ENCODE measurements at places on chromosomes 6 and 20.

DNA sequence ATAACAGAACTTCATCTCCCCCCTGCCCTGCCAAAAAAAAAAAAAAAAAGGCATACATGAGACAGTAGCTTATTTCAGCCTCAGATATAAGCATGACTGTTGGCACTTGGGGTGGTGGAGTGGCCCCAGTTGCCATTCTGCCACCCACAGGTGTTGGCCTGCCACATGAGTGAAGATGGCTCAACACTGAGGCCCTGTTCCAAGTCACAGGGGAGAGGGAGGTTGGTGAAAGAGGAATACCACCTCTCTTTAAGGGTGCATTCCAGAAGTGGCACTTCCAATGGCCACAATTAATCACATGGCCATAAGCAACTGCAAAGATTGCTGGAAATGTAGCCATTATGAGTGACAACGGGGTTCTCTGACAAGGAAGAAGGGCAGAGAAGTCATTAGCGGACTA, 61.9 kb upstream of the JARID2 start:
- DNase-seq = no peak

DNA sequence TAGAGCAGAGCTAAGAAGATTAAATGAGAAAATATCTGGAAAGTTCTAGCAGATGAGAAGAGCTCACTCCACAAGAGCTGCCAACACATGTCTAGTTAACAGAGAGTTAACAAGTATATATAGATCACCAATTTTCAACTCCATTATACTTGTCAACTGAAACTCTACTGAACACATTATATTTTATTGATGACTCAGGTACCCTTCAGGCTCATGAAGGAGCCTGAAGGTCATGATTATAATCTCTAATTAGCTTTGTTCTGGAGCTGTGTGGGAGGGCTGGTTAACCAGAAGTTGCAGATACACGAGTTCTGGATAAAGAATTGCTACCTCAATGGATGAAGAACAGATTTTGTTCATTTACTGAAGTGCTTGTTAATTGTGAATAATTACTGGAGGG, 42.1 kb upstream of the PTPRT start:
- DNase-seq = no peak

- no peak for DNase-seq
These were observed 15.6 kb upstream of the SHLD1 start for GRCh38 chr20:5734602-5735001.

DNA sequence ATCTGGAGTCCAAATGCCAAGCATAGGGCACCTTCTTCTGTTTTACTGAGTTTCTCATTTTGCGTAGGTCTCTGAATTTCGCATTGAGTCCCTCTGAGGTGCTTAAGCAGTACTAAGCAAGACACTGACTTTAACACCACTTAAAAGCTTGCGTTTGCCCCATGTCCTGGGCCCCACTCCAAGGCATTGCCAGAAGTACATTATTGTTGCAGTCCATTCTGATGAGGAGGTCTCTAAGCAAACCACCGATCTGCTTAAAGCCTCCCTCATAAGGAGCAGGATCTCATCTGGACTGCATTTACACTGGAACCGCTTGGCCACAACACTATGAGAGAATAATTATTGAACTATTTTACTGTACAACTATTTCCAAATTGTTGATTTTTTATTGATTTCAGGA, 16.3 kb downstream of the BMP2 start:
- DNase-seq = no peak

DNA sequence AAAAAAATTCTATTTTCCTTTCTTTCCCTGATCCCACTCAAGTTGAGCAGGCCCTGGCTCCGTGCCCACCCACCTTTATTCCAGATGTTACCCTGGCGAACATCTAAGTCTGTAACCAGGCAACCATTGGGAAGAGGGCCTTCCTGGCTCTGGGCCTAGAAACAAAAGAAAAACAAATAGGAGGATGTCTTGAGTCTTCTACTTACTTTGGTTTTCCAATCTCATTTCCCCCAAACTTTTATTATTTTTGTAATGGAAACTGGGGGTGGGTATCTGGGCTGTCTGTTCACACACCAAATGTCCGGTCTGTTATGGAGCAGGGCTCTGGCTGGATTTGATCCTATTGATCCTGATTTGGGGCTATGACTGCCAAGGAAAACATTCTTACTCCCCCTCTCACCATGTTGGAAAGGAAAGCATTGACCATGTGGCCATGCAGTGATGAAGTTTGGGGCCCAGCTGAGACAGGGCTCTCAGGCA, 744.1 kb downstream of the DHX35 start:
- no peak for DNase-seq

GRCh38 chr6:117195728-117196127, 69.6 kb upstream of the VGLL2 start:
- no peak for DNase-seq

DNA sequence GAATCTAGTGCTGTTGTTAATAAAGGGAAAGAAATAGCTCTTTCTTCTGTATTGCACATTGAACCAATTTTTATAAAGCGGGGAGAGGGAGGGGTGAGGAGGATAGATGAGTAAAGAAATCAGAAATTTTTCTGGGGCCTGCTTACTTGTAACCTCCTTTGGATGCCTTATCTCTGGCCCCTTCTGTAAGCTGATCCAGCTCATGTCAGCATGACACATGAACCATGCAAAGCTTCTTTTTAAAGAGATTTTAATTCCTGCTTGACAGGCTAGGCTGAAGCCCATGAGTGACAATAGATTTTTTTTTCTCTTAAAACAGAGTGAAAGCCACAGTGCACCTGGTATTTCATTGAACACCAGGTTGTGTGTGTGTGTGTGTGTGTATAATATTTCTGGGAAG, 325.3 kb downstream of the PRL start:
- no peak for DNase-seq

DNA sequence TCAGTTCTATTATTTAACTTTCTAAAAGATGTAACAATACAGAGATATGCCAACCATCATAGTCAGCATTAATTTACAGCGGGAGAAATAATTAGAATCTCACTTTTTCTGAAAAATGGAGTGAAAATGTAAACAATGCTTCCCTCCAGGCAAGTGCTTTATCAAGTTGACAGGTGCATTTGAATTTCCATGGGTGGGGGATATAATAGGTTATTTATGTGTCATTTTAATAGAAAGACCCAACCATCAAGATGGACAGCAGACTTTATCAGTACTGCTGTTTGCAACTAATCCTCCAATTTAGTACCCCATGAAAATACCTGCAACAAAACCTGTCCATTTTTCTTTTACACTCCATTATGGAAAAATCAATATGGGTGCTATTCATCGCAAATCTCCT, 780.1 kb downstream of the TFAP2A start:
- no peak for DNase-seq

GRCh38 chr6:3334555-3334954, 75.8 kb downstream of the PSMG4 start:
- DNase-seq = no peak

- DNase-seq = no peak
These were observed 132.3 kb downstream of the ARHGAP18 start for GRCh38 chr6:129577691-129578090.

DNA sequence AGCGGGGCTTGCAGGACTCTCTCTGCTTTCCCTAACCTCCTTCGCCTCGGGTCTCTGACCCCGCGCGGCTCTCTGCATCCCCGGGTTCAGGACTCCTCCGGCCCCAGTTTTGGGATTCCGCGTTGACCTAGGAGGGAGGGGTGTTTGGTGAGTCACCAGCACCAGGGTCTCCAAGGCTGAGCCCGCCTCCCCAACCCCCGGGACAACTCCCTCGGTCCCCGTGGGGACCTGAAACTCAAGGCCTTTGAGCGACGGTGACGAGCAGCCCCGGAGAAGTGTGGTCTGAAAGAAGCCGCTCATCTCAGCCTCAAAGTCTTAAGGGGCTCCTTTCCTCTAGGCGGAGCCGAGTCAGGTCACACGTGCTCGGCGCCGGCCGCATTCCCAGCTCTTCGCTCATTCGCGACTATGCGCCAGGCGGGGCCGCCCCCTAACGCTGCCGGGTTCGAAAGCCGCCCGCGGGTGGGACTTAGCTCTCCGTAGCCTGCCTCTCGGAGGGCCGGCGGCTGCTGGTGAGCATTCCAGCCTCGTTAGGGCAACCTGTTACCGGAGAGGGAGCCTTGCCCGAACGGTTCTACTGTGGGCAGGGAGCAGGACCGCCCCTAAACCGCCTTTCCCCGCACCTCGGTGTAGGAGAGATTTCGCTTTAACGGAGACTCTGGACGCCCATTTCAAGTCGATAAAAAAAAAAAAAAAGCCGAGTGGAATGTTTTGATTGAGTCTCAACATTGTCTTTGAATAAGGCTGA, 3.0 kb upstream of the PRDM13 start:
- no peak for DNase-seq

GRCh38 chr20:3340443-3340842, 67.0 kb downstream of the DNAAF9 start:
- DNase-seq = no peak

- peak; percentile 51 for DNase-seq
These were observed 23.2 kb downstream of the TRERF1 start for GRCh38 chr6:42428326-42429041.

- DNase-seq = peak; percentile 19
These were observed 70.2 kb downstream of the HFE start for GRCh38 chr6:26157251-26158075.

DNA sequence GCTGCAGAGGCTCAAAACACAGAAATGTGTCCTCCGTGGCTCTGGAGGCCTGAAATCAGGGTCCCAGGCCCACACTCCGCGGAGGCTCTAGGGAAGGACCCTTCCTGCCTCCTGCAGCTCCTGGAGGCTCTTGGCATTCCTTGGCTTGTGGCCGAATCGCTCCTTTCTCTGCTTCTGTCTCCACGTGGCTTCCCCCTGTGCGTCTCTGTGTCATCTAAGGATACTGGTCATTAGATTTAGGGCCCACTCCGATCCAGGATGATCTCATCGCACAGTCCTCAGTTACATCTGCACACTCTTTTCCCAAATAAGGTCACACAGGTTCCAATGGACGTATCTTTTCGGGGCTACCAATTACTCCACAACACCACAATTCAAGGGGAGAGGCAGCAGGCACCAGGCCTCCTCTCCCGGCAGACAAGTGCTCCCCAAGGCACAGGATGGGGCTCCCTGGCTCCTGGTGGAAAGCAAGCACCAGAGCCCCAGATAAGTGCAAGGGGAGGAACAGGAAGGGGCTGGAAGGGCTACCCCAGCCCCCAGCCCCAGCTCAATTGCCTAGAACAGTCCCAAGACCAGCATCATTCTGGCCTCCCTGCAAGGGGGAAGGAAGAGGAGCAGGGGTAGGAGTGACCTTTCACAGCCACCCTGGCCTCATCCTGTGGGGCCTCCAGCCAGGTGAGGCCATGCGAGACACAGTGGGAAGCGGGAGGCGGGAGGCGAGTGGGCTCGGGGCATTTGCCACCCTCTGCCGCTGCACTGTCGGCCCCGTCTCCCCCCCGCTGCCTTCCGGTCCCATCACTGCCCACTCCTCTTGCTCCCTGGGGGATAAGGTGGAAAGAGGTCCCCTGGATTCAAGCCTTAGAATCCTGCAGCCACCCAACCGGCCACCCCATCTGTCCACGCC, 16.3 kb downstream of the NTSR1 start:
- DNase-seq = no peak

GRCh38 chr6:5906340-5906670, 100.4 kb downstream of the NRN1 start:
- DNase-seq = no peak

DNA sequence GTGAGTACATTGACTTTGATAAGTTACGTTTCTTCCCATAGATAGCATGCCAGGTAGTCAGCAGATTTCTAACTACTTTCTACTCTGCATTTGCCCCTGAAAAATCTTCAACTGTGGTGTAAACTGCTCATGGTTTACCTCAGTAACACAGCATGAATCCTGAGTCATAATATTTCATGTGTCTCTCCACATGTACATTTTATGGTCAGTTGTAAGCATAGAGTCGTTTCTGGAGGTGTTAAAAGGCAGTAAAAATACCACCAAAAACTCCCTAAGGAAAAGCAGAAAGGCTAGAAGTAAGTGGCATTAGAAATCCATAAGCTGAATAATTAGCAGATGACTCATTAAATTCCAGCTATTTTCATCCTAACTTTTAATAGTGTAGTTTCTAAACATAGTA, 4.1 kb upstream of the GPR63 start:
- no peak for DNase-seq

GRCh38 chr6:119676961-119677360, 327.4 kb upstream of the MAN1A1 start:
- DNase-seq = no peak

DNA sequence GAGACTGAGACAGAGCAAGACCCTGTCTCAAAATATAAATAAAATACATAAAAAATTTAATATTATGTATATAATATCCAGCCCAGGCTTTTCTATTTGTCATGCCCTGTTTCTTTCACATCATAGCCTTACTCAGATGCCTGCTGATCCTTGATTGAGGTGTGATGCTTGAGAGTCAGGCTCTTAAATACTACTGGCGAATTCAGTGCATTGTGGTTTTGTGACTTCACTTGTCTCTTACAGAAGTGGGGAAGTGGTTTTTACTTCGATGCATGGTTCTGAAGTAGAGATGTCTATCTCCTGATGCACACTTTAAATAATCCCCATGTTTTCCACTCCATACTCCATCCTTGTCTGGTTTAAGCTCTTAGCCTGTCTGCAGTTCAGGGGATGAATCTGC, 29.1 kb downstream of the ASXL1 start:
- DNase-seq = no peak

GRCh38 chr20:58996226-58996611, 10.8 kb downstream of the CTSZ start:
- no peak for DNase-seq

DNA sequence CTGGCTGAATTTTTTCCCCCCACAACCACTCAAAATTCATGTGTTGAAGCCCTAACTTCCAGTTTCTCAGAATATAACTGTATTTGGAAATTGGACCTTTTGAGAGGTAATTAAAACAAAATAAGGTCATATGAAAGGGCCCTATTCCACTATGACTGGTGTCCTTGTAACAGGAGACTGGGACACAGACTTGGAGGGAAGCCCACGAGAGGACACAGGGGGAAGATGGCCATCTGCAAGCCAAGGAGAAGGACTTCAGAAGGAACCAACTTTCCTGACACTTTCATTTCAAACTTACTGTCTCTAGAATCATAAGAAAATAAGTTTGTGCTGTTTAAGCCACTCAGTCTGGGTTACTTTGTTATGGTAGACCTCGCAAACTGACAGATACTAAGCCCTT, 134.6 kb downstream of the ATXN1 start:
- no peak for DNase-seq

GRCh38 chr20:50571466-50571865, 61.3 kb downstream of the PTPN1 start:
- DNase-seq = no peak

DNA sequence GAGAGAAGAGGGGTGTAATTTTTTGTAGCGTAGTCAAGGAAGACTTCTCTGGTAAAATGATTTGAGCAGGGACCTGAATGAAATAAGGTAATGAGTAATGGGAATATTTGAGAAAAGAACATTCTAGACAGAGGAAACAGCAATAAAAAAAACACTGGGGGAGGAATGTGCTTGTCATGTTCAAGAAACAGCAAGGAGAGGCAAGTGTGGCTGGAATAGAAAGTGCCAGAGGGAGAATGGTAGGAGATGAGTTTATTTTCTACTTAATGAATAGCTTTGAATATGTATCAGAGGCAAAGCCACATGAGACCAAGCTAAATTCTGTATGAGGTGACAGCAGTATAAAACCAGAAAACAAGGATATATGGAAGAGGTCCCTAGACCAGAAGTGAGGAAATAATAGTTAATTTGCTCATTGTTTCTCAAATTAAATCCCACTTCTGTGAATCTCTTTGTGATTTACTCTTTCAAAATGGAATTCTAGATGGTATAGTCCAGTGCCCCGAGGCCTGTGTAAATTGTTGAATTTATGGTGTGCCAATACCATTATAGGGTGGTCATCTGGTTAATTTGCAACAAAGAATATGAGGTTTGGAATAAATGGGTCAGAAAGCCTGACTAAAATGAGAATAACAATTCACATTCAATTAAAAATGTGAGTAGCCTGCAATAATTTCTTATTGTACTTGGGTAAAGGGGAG, 170.2 kb downstream of the CDKAL1 start:
- DNase-seq = no peak
